SHP77 (cell line): ENCODE measurements at places on chromosomes 2 and 18.

GRCh38 chr2:158487419-158487818 is 30.7 kb downstream of the PKP4 start:
- DNase-seq, result no peak

GRCh38 chr2:226189061-226189460 is 610.6 kb downstream of the IRS1 start:
- DNase-seq, result no peak

DNA sequence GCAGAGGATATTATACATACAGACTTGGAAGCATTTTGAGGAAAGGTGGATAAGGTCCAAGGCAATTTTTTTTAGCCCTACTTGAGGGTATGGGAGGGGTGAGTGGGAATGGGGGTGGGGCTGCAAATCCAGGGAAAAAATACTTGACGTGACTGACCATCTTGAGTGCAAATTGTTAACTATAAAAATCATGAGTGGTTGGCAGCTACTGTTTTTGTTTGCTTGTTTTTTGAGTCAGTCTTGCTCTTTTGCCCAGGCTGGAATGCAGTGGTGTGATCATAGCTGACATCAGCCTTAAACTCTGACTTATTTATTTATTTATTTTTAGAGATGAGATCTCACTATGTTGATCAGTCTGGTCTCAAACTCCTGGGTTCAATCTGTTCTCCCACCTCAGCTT is 458.8 kb downstream of the PIK3C3 start:
- DNase-seq, result no peak

DNA sequence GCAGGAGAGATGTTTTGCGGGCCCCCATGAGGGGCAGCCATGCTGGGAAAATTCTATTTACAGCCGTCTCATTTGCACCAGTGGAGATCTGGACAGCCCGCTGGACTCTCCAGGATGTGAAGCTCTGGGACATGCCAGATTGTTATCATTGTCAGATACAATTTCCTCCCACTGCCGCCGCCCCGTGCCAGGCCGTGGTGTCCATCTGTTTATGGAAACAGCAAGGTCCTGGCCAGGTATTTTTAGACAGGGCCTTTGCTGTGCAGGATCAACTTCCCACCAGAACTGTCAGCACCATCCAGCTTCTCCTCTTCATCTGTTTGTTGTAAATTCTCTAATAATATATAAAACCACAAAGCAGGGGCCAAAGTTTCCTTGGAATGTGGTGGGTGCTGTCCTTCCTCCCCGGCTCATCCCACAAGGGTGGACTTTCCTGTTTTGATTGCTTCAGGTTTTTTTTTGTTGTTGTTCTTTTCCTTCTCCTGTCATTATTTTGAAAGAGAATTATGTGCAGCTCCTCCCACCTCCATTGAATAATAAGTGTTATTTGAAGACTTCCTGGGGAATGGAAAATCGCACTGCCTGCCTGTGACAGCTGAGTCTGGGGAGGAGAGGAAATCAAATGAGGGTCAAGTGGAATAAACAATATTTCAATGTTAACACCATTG is 398.1 kb downstream of the TNS1 start:
- DNase-seq, result no peak

GRCh38 chr2:241168366-241168765 is 18.1 kb downstream of the PPP1R7 start:
- DNase-seq, result no peak
